Activated CD4-positive, alpha-beta T cell treated with anti-CD3 and anti-CD28 coated beads, Interleukin-2, amount 10 ng/mL, durations not matched to agents 7 days and 5 days (primary cell): ENCODE measurements at places on chromosomes 5 and 9. TPM values are rescaled to one million over a fixed set of nuclear protein-coding genes. Genes with fewer than 3 reads are reported as not detected.

GRCh38 chr5:160048131-160048530, 39.2 kb downstream of the TTC1 start:
- H3K36me3 ChIP-seq = peaks cover 47% of the 10 kb centered on the region
- H3K4me3 ChIP-seq = no peak overlapping the region
- H3K27me3 ChIP-seq = no peaks in the 10 kb centered on the region
- DNase-seq = no peak
- H3K27ac ChIP-seq = no peak overlapping the region

TUSC1 gene
- 0.42 TPM for total RNA-seq

DNA sequence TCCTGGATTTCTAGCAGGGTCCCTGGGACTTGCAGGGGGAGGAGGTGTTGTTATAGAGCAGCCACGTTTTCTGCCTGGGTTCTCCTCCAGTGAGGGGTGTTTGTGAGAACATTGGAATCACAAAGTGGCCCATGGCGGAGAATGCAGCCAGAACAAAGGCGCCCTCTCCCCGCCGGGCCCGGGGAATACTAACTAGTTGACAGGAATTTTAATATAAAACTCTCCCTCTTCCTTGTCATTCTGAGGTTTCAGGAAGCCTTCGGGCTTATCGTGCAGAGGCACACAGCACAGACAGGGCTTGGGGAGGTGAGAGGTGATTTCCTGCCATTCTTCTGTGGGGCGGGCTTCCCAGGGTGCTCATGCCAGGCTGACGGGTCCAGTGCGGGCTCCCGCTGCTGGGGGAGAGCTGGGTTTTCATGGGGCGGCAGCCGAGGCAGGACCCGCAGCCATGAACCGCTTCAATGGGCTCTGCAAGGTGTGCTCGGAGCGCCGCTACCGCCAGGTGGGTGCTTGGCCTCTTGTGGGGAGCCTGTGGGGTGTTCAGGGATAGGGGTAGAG, 37.7 kb downstream of the RGS3 start:
- H3K4me1 ChIP-seq = peaks cover 12% of the 10 kb centered on the region
- H3K4me3 ChIP-seq = no peak overlapping the region
- no peaks in the 10 kb centered on the region for H3K27me3 ChIP-seq
- no peak overlapping the region for H3K27ac ChIP-seq

GMCL2 gene
- total RNA-seq = not detected
